Stimulated activated CD8-positive, alpha-beta memory T cell treated with anti-CD3 and anti-CD28 coated beads, Interleukin-4, amount 100 ng/mL, for 4 hours (primary cell): ENCODE measurements at places on chromosomes 4 and X.

- no peak for DNase-seq
Measured at GRCh38 chr4:90345549-90346215, 218.5 kb downstream of the CCSER1 start.

DNA sequence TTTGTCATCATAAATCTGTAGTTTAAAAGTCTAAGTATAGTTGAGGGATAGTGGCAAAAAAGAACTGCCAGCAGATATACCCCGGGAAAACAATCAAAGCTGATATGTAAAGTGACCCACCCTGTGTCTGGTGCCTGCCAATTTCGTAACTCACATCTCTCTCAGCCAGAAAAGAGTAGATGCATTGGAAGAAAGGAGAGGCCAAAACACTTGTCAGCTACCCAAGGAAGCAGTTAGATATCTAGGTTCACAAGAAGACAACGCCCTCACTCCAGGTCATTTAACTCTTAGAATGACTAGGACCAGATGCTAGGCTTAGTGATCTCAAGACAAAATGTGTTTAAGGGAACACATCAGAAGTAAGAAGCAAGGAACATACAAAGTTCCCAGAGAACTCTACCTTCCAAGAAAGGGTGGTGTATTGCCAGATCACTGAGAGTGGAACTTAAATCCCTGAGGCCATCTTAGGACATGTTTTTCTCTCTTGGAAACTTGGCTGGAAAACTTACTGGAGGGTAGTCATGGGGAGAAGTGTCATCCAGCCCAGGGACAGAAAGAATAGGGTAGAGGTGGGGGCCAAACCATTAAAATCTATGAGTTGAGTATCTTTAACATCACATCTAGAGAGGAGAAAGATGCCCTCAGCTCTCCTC, 125.9 kb downstream of the SHISA3 start:
- no peak for DNase-seq

GRCh38 chrX:40063555-40063954, 34.2 kb downstream of the BCOR start:
- no peak for DNase-seq

- no peak for DNase-seq
Measured at GRCh38 chr4:67393699-67394281, 151.5 kb downstream of the CENPC start.

DNA sequence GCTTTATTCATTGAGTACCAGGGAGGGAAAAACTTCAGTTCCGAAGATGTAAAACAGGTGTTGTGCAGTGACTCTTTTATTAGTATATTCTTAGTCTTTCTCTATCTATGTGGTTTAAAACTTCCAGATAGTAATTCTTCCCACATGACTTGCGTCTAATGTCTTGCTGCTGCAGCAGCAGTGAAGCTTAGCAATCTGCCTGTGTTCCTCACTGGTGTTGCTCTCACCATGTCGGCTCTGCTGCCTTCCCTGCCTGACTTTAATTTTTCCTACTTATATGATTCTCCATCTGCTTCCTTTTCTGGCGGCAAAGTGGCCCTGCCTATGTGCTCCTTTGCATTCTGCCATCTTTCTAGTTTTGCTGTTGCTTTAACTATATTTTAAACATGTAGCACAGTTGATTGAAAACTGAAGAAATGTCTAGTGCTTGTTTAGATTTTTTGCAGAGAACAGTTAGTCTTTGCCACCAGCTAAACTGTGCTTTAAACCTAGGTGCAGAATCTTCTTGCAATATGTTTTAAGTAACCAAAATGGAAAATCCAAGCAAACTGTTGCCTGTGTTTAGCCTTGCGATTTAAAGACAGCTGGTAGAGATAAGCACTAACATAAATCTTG, 1934.2 kb upstream of the IGFBP7 start:
- DNase-seq = no peak

DNA sequence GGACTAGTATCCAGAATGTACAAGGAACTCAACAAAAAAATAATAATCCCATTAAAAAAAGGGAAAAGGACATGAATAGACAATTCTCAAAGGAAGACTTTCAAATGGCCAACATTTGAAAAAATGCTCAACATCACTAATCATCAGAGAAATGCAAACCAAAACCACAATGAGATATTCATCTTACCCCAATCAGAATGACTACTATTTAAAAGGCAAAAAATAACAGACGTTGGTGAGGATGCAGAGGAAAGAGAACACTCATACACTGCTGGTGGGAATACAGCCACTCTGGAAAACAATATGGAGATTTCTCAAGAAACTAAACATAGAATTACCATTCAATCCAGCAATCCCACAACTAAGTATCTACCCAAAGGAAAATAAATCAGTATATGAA, 133.1 kb downstream of the KDR start:
- no peak for DNase-seq

DNA sequence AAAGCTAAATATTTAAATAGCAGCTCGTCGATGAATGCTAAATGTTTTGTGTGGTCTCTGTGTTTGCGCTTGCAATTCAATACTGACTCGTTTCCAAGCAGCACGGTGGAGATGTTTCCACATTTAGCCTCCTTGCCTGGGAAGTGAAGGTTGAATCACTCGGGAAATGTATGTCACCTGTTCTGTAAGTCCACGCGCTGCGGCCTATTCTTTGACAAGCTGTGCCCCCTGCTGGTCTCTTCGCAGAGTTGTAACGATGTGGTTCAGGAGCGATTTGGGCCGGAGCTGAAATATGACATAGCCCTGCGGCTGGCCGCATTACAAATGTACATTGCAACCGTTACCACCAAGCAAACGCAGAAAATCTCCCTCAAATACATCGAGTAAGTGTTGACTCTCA, 89.6 kb upstream of the PRPS2 start:
- DNase-seq = no peak

GRCh38 chr4:178811356-178811755, 1369.1 kb upstream of the AGA start:
- no peak for DNase-seq

DNA sequence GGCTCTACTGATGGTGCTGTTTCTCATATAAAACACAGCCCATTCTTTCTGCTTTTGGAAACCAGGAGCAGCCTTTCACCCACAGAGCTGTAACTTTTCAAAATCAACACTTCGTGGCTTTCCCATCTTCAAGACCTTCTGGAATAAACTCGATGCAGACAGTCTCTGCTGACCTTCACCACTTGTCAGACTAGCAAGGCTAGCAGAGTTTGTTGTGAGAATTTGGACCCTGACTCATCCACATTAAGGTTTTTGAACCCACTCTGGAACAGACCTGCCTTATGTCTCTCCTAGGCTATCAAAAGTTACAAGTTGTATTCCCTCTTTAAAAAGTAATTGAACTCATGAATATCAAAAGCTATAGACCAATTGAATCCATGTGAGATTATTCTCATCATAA, 88.6 kb downstream of the MAML3 start:
- no peak for DNase-seq

- no peak for DNase-seq
Measured at GRCh38 chrX:56366901-56367300, 134.7 kb downstream of the KLF8 start.

DNA sequence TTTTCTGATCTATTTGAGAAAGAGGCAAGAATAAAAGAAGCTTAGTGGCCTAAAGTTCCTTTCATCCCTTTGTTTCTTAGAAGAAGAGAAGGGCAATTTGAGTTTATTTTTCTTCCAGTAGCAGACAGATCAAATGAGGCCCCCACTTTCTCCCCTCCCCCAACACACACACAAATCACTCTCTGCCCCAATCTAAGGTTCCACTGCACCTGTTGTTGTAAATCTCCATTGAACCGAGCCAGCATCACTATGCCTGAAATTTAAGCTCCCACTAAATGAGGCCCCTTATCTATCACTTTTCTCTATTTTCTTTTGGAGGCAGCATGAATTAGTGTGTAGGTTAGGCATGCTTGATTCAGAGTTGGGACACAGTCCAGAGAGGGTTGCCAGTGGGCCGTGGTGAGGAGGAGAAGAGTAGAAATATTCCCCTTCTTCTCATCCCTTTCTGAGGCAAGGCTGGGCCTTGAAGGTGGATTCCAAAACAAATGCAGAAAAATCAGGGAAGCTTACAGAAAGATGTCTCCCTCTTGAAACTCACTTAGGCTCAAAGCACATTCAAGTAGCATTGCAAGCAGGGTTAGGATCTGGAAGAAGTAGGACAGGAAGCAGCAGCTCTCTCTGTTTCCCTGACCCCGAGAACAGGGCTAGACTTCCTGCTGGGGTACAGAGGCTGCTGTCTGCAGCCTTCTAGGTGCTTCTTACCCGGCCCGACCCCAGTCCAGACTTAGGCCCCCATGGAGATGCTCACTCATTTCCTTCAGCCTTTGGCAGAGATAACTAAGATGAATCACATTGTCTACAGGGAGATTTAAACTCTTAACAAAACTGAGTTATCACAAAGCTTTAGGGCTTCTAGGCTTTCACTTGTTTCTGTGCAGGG, 70.7 kb downstream of the RASL11B start:
- no peak for DNase-seq

DNA sequence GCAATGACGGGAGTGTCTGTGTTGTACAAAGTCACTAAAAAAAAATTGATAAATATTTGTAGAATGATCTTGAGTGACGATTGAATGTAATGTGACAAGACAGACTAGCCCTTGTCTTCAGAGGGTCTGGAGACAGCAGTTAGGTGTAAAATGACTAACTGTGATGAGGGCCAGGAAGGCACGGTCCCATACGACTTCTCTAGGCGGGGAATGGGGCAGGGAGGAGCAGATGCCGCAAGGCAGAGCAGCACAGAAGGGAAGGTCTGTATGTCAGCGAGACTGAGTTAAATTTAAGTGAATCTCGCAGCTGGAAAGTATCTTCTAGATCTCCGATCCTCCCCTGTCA, 405 bp downstream of the CENPE start:
- no peak for DNase-seq

DNA sequence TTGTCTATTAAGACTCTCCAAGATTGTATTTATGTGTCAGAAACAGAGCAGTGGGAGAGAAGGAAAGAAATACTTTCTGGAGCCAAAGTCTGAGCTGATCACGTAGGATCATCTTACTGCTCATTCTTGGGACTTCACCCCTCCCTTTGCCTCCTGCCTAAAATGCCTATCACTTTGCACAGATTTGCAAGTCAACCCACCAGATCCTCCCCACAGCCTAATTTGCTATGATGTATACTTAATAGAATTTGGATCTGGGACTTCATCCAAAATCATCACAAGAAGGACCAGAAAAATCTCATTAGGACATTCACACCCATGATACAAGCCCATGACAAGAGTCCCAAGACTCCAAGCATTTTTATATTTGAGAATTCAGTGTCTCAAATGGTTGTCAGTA, 290.2 kb downstream of the FBXW7 start:
- no peak for DNase-seq

DNA sequence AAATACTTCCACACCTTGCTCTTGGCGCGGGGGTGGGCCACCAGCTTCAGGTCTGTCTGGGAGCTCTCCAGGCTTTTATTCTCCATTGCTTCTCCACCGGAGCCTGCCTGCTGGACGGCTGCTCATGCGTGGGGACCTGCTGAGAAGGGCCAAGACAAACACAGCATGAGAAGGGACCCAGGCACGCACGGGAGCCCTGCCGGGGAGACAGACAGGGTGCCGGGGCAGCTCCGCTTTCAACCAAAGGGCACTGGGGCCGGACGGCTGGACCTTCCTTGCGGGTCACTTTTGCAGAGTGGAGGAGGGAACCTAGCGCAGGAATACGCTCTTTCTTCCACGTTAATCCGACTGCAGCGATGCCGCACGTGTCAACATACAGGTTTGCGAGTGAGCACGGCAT, 10.1 kb downstream of the DHRSX start:
- DNase-seq = no peak

GRCh38 chr4:22552812-22553211, 36.9 kb upstream of the ADGRA3 start:
- DNase-seq = no peak

- no peak for DNase-seq
Measured at GRCh38 chrX:85221361-85221760, 22.2 kb downstream of the SATL1 start.

DNA sequence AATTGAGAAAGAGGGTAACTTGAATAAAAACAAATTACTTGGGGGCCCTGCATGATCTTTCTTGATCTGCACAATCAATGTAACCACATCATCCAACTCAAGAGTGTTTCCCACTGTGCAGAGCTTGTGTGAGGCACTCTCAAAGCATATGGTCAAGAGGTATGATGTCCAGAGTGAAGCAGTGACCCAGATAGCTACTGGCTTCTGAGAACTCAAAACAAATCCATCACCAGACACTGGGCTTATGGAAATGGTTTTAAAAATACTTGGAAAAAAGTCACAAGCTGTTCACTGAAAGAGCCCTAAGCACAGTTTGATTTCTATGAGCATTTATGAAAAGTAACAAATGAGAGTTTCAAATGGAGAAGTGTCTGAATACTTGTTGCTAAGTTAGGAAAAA, 361.0 kb downstream of the GRXCR1 start:
- no peak for DNase-seq

DNA sequence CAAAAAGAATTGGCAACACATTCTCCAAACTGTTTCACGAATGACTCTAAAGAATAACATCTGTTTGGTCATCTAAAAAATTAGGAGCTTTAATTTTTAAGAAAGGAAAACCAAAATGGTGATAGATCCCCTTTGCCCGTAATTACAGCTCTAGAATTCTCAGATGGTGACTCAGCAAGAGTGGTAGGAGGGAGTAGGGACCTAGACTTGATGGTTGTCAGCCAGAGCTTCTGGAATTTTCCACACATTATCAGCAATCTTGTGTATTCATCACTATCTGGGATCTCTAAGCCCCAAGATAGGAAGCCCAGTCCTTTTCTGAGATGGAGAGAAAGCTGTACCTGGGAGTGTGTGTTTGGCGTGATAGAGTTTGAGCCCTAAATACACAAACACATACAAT, 103.9 kb upstream of the RAB40AL start:
- no peak for DNase-seq
